ENCODE measurements at places on chromosomes 12 and 14.

DNA sequence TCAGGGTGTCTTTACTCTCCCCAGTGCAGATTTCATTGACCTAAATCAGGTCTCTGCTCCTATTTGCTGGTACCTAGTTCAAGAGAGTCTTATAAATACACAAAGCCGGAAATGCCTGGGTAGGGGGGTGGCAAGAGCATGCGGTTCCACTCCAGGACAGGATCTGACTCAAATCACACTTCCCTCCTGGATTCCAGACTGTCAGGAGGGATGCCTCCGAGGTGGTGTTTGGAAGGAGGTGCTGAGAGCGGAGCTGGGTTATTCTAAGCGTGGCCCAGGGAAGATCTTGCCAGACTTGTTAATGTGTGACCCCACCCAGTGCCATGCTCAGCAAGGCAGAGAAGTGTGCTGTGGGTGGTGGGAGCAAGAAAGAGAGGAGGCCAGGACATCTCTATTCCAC is 49.8 kb downstream of the B4GALNT3 start:
- DNase-seq = no peak

DNA sequence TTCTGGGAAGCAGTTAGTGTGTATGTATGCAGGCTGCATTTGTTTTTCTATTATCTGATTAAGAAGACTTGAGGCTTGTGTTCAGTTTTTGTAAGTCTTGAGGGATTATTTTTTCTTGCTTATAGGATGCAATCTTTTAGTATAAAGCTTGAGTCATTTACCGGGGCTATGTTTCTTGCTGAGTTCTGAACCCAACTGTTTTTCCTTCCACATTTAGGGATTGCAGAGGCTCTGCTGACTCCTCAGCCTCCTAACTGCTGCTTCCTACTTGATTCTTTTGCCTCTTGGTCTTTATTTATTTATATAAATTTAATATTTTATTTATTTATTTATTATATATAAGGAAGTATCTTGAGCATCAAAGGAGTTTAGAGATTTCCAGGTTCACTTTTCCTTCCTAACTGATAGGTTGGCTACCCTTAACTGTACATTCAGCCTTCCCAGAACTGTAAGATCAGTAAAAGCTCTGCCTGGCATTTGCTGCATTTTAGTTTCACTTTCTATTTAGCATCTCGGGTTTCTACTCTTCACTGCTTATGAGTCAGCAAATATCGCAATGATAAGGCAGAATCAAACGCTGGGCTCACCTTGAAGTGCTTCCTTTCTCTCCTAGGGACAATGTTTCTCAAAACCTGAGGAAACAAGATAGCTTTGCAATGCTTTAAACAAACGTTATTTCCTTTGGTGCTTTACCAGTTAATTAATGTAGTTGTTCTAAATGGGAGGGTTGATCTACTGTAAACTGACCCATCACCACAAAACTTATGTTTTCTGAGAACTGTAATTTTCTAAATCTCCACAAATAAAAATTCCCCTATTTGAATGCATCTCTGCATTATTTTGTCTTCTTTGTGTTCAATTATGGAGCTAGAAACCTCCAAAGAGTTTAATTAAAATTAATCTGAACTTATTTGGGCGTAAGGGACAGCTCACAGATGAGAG is 1183.7 kb upstream of the TMEM132C start:
- DNase-seq = peak; percentile 34

DNA sequence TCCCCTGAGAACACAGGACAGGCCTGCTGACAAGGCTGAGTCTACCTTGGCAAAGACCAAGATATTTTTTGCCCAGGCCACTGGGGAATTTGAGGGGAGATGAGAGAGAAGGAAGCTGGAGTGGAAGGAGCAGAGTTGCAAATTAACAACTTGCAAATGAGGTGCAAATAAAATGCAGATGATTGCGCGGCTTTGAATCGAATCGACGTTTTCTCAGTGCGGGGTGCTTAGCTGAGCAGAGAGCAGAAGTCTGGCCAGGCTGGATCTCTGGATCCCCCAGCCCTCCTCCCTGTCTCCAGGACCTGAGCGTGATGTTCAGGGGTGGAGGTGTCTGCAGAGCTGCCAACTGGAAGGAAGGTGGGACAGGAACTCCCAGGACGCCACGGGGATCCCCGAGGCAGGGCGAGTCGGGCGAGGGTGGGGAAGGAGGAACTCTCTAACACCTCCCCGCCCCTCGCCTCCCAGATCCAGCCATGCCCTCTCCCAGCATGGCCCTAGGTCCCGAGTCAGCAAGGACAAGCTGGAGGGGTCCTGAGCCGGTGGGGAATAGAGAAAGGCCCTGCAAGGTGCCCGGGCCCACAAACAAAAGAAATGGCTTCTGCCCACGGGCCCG is 527 bp upstream of the CARMIL3 start:
- peak; percentile 4 for DNase-seq

- DNase-seq = no peak
Measured at GRCh38 chr14:32134448-32135097, 57.5 kb downstream of the ARHGAP5 start.

DNA sequence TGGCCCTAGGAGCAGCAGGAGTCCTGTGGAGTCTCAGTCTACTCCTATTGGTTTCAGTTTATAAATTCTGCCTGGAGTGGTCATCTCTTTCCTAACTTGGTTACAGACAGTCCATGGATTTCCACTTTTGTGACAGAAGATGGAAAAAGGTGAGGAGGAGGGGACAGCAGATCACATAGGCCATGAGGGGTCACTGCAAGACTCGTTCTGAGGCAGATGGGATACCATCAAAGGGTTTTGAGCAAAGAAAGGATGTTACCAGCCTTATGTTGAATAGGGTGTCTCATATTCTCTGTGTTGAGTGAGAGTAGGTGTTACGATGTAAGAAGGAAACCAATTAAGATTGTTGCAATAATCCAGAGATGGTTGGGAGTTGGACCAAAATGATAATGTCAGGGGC is 15.3 kb downstream of the PDE3A start:
- DNase-seq = no peak

GRCh38 chr12:110223777-110224378 is 57.2 kb upstream of the ATP2A2 start:
- DNase-seq = no peak

GRCh38 chr14:62558451-62558850 is 486.8 kb downstream of the KCNH5 start:
- no peak for DNase-seq

DNA sequence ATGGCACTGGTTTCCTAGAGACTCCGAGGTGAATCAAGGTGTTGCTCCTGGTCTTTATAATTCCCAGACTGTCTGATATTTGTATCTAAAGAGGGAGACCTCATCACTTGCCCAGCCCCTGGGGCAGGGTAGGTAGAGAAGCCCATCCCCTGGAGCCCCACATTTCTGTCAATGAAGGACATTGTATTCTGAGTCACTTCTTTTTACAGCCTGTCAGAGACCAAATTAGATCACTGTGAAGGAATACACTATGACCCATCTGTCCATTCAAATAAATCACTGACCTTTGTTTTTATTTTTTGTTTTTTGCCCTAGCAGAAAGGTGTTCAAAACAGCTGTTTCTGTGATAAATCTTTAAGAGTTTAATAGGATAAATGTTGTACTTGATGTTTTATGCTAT is 67.9 kb upstream of the ANO6 start:
- DNase-seq = no peak

- no peak for DNase-seq
Measured at GRCh38 chr12:122303068-122303467, 36.8 kb upstream of the VPS33A start.

DNA sequence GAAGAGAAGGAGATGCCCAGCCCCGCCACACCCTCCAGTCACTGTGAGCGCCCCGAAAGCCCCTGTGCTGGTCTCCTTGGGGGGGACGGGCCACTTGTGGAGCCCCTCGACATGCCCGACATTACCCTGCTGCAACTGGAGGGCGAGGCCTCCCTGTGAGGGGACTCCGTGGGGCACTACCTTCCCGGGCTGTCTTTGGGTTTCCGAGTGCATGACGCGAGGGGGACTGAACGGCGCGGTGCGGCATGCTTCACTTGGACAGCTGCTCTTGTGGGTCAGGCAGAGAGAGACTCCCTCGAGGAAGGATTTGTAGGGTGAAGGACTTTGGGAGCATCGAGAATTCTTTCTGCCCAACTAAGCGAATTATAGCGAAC is 1.1 kb downstream of the CCDC184 start:
- DNase-seq = no peak

DNA sequence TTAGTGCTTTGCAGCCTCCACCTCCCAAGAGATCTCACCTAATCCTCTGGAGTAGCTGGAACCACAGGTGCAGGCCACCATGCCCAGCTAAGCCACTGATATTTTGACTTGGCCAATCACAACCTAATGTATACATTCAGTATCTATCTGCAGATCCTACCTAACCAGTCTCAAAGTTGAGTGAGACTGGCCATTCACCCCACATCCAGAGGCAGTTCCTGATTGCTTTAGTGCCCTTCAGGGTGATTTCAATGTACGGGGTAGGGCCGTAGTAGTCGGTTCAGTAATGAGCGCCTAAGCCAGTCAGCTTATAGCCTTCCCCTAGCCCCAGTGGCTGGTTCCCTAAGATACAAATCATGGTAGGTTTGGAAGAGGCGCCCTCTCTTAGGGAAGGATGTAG is 27.4 kb upstream of the FBXO34 start:
- DNase-seq = no peak

GRCh38 chr14:53670701-53671100 is 285.9 kb downstream of the BMP4 start:
- DNase-seq = no peak

DNA sequence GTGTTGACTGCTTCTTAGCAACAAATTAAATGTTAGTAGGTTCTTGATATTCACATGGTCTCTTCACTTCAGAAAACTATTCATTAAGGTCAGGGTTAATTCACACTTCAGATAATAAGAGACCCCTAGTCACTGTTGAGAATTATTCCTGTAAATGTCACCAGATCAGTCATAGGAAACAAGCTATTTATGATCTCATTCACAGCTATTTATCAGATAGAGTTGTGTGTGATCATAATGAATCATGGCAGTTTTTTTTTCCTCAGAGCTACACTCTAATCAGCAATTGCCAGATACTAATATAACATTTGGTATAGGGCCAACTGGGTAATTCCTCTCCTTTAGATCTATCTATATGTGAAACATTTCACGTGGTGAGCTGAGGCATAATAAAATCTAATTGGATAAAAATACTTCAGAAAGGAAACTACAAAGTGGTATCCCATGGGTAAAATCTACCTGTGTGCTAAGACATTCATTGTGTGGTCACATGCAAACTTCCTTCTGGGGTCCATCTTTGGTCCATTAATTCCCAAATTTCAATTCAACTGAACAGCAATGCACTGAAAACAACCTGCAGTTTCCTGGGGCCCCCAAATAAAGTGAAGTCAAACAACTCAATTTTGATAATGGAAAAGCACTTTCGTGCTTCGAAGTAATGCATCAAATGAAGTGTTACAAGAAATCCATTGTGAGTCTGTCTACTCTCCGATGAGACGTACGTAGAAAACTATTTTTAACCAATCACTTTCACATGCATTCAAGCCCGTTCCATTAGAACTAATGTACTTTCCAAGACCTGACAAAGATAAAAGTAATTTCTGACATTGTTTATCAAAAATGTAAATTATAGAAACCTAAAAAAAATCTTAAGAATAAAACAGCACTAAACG is 197.0 kb downstream of the ACSS3 start:
- no peak for DNase-seq

DNA sequence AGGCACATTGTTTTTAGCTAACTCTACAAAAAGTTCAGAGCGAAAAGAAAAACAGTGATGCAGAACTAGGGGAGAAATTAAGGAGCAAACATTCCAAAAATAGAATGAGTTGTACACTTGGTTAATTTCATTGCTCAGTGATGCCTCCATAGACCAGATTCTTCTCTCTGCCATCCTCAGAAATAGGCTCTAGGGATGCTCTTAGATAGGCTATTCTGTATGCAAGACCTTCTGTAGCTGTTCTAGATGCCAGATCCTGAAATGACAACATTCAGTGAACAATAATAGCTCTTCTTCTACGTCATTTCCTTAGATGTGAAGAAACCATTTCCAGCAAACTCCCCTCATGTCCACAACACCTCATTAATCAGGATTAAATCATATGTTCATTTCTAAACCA is 466.3 kb downstream of the DIO2 start:
- DNase-seq = no peak

DNA sequence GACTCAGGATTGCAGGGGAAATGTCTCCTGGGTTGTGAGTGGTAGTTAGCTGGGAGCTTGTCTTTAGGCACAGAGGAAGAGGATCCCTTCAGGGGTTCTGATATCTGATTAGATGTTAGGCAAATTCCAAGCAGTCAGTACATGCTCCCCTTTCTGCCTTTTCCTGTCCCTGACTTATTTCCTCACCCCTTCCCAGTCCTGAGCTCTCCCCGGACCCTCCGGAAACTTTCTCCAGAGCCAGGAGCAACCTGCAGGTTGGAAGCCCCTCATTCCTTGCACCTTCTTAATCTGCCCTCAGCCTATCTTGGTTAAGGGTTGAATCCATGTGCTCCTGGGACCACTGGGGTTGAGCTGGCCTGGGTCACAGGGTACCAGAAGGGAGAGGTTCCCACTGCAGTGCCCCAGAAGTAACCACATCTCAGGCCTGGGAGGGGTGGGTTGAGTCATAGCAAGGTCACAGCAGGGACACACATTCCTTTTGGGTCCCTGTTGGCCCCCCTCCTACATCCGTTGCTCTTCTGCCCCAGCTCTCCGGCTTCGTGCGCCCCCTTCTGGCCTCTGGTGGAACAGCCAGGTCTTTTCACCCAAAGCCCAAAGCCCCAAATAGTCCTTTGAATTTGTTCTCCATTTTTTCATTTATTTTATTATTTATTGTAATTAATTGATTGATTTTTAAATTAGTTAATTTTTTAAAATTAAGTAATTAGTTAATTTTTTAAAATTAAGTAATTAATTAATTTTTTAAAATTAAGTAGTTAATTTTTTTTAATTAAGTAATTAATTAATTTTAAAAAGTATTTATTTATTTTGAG is 1.8 kb downstream of the IGFBP6 start:
- DNase-seq = peak; percentile 89

GRCh38 chr12:17139931-17140330 is 534.0 kb upstream of the LMO3 start:
- DNase-seq = no peak

GRCh38 chr14:67900231-67900630 is 80.7 kb downstream of the RAD51B start:
- DNase-seq = no peak

DNA sequence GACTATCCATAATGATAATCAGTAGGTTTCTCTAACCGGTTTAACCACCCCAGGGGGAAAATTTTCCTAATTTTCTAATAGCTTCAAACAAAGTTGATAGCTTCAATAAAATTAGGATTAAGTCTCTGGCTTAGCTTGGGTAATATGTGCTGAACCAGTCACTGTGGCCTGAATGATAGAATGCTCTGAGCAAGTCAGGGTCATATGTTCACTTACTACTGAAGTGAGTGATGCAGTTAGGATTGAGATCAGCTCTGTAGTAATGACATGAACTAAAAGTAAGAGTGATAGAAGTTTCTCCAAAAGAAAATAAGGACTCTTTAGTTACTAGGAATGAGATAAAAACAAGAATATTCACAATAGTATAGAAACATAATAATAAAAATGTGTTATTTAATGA is 32.6 kb downstream of the ETNK1 start:
- no peak for DNase-seq

GRCh38 chr14:61498303-61498702 is 176.9 kb downstream of the PRKCH start:
- DNase-seq = no peak

GRCh38 chr12:106179086-106179485 is 40.3 kb upstream of the NUAK1 start:
- no peak for DNase-seq
